ENCODE measurements at places on chromosomes 12 and 14.
A peak's percentile ranks its signal among the peaks of the same experiment; 100 is the strongest.

- peak; percentile 2 for DNase-seq
These were observed 3.0 kb downstream of the EVL start for GRCh38 chr14:100067971-100068959.

DNA sequence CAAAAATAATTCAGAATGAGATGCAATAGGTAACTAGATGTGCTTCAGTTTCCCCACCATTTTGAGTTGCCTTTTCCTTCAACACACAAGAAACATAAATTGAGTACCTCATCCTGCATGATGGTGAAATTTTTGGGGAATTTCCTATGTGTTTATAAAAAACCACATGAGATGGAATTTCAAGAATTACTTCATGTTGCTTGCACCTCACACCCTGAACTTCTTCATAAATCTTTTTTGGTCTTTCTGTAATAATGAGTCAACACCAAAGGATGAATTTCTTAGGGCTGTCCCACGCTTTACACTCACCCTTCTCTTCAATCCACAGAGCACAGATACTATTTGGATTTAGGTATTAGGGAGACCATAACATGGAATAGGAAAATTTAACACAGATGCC lies 22.6 kb upstream of the LUM start:
- no peak for DNase-seq

DNA sequence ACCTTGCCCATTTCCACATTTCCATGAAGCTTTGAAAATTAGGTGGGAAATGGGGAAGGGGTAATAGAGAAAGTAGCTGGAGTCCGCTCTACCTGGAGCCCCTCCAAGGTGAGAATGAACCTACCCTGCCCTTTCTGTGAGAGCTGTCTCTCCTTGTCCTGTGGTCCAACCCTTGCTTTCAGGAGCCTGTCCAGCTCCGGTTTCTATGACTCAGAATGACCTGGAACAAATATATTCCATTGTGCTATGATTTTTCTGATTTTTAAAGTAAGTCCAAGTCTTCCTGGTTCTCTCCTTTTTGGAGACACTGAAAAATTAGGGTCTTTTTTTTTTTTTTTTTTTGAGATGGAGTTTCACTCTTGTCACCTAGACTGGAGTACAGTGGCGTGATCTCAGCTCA lies 89.1 kb upstream of the VASH1 start:
- no peak for DNase-seq

- DNase-seq = no peak
These were observed 421 bp downstream of the GLT1D1 start for GRCh38 chr12:128853600-128854197.

DNA sequence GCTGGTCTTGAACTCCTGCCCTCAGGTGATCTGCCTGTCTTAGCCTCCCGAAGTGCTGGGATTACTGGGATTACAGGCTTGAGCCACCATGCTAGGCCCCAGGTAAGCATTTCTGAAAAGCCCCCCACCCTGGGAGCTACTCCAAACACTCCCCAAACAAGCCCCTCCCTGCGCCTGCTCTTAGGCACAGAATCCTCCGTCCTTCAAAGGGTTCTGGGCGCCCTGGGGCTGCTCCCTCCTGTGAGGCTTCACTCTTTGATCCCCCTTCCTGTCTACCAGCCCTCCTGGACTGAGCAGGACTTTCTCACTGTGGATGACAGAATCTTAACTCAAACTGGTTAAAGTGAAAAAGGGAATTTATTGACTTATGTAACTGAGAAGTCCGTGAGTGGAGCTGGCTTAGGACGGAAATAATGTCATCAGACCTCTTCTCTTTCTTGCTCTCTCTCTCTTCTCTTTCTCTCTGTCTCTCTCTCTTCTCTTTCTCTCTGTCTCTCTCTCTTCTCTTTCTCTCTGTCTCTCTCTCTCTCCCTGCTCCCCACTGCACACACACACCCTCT lies 66.9 kb upstream of the CLMN start:
- DNase-seq = no peak

- DNase-seq = no peak
These were observed 73.0 kb downstream of the DNAI7 start for GRCh38 chr12:25121916-25122315.

DNA sequence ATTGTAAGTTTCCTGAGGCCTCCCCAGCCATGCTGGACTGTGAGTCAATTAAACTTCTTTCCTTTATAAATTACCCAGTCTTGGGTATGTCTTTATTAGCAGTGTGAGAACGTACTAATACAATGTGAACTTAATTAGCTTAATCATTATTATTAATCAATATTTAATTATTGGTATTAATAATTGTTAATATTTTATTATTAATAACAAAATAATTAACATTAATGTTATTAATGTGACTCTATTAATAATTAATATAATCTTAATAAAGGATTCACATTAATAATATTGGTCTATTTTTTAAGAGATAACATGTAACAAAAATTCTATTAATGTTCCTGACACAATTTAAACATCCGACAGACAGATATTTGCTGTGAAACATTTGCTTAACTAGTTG lies 164.9 kb upstream of the ATF7IP start:
- DNase-seq = no peak

GRCh38 chr14:75654127-75654732 lies 6.4 kb downstream of the ERG28 start:
- peak; percentile 73 for DNase-seq

- peak; percentile 90 for DNase-seq
These were observed 427.7 kb downstream of the FUT8 start for GRCh38 chr14:65840118-65840751.

- no peak for DNase-seq
These were observed 674.4 kb downstream of the TMTC2 start for GRCh38 chr12:83361071-83361470.

DNA sequence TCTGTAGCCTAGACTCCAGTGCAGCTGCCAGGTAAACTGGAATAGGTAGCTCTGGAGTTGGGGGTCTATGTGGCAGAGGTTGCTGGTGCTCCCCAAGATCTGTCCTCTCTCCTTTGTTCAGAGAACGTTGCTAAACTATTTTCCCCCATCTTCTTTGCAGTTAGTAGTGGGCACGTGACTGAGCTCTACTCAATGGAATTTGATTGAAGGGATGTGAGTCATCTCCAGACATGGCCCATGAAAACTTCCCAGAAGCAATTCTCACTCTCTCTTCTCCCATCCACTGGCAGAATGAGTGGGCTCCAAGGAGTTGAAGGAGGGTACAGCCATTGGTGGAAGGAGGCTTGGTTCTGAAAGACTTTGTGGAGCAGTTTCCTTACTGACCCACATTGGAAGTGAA lies 44.0 kb downstream of the PAH start:
- DNase-seq = no peak

- no peak for DNase-seq
These were observed 2.7 kb downstream of the TGFB3 start for GRCh38 chr14:75979071-75979571.

DNA sequence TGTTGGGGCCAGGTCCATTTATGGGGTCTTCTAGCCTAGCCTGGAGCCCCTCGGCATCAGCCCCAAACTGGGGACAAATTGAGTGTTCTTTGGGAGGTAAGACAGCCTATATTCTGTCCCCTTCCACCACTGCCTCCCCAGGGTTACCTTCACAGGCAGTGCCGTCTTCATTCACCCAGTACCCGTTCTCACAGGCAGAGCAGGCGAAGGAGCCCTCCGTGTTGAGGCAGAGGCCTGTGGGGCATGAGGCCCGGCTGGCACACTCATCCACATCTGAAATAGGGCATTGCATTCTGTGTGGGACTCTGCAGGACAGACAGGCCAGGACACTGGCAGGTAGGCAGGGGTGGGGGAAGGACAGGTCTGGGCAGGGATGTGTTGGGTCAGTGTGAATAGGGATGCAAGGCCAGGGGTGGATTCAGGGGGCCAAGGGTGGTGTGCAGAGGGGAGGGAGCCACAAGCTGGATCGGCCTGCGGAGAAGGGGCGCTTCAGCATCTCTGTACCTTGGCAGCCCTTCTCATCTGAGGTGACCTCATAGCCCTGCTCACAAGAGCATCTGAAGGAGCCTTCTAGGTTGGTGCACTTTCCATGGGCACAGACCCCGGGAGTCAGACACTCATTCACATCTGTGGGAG lies 16.1 kb downstream of the ISCA2 start:
- no peak for DNase-seq

GRCh38 chr14:79856381-79856780 lies 354.9 kb downstream of the DIO2 start:
- DNase-seq = no peak

DNA sequence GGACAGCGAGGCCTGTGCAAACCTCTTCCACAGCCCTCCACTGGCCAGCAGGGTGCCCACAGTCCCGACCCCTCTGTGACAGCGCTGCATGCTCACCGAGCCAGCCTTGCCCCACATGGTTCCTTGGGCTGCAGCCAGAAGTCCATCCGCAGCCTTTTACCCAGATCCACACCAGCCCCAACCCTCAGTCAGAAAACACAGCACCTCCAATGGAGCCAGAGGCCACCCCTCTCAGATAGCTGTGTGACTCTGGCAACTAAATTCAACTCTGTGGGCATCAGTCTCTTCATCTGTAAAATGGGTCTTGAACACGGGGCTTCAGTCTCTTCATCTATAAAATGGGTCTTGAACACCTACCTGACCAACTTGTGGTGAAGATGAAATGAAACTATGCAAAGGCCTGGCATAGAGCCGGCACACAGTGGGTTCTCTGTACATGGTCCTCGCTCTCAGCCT lies 38.0 kb downstream of the NFKBIA start:
- DNase-seq = no peak

DNA sequence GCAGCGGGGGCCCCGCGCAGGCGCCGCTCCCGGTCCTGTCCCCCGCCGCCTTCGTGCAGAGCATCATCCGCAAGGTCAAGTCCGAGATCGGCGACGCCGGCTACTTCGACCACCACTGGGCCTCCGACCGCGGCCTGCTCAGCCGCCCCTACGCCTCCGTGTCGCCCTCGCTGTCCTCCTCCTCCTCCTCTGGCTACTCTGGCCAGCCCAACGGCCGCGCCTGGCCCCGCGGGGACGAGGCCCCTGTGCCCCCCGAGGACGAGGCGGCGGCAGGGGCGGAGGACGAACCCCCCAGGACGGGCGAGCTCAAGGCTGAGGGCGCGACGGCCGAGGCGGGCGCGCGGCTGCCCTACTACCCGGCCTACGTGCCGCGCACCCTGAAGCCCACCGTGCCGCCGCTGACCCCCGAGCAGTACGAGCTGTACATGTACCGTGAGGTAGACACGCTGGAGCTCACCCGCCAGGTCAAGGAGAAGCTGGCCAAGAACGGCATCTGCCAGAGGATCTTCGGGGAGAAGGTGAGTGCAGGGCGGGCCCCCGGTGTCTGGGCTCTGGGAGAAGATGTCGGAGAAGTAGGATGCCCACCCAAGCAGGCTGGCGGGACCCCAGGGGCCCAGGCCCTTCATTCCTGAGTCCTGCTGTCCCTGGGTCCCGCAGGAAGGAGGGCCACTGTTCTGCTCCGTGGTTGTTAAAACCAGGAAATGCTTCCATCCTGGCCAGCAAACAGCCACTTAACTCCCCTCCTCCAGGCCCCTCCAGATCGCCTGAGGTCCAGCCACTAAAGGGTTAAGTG lies 48.4 kb downstream of the PHETA1 start:
- DNase-seq = no peak

- DNase-seq = no peak
These were observed 11.8 kb downstream of the MTERF2 start for GRCh38 chr12:106975098-106975497.

- peak; percentile 98 for DNase-seq
These were observed 19.3 kb upstream of the NCOR2 start for GRCh38 chr12:124586756-124587155.

- DNase-seq = no peak
These were observed 66.8 kb downstream of the COX16 start for GRCh38 chr14:70292716-70293115.

GRCh38 chr14:77064521-77065178 lies 33.4 kb upstream of the CIPC start:
- no peak for DNase-seq

- DNase-seq = no peak
These were observed 76.6 kb upstream of the OSBPL8 start for GRCh38 chr12:76636121-76636692.

DNA sequence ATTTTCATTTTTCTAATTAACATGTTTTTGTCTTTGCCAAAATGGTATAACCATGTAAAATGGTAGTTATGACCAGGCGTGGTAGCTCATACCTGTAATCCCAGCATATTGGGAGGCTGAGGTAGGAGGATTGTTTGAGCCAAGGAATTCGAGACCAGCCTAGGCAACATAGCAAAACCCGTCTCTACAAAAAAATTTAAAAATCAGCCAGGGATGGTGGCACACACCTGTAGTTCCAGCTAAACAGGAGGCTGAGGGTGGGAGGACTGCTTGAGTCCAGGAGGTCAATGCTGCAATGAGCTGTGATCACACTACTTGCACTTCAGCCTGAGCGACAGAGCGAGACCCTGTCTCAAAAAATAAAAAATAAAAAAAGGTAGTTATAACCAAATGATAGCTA lies 23.1 kb downstream of the PPTC7 start:
- no peak for DNase-seq

- no peak for DNase-seq
These were observed 169.6 kb downstream of the C12orf42 start for GRCh38 chr12:103326190-103326589.

DNA sequence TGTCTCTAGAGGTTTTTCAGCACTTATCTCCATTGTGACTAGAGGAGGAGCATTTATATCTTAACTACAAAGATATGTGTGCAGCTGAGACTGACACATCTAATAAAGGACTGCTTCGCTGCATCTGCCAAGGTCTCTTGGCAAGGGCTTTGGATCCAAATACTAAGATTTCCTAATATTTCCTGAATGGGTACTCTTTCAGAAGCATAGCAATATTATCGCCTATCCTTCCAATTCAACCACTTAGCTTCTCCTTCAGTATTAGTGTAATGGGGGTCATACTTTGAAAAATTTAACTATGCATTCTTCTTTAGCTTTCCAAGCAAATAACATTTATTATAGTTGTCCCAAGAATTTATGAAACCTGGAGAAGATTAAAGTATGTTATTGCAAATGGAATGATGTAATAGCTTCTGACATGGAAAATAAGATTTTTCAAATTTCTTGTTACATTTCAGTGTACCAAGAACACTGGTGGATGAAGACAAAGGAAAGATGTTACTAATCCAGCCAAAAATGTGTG lies 243.0 kb upstream of the PDE3A start:
- DNase-seq = no peak

DNA sequence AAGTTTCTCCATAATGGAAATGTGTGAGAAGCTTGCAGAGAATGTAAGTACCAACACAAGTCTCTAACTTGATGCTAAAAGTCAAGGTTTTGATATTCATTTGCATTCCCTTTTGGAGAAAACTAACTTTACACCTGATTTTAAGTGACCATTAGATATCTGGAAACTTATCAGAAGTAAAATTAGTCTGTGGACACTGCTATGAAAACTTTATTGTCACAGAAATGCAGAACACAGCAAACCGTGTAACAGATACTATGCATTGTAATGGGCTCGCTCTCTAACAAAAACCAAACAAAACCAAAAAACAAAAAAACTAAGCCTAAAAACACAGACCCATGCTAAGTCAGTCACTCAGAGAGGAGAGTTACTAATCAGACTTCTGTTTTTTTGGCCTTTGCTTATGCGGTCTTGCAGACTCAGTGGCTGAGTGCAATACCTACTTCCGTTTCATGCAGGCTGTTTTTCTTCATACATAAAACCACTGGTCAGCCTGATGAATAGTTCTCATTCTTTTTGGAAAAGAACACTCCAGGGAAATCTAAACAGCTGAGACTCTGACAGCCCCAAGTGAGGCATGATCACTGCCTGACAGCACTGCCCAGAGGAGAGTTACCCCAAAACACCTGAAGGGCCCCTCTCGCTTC lies 35.7 kb downstream of the NRDE2 start:
- no peak for DNase-seq

- no peak for DNase-seq
These were observed 558.6 kb downstream of the DIO2 start for GRCh38 chr14:79652513-79653307.

GRCh38 chr12:62372134-62372533 lies 94.5 kb upstream of the MON2 start:
- DNase-seq = no peak

All from NCI-H510A treated with DMSO at 0.1 percent for 48 hours (cell line).